ENCODE measurements at places on chromosomes 12 and 14. TPM values are rescaled to one million over a fixed set of nuclear protein-coding genes. Genes with fewer than 3 reads are reported as not detected.

The CLIP1 gene
- total RNA-seq = 42.8 TPM

The HOXC10 gene
- 2.8 TPM for total RNA-seq

The GLS2 gene
- 0.11 TPM for total RNA-seq

The NFATC4 gene
- total RNA-seq = 0.28 TPM

The CDCA3 gene
- total RNA-seq = 77.6 TPM

The COQ5 gene
- 25.7 TPM for total RNA-seq

The LHX5 gene
- 0.06 TPM for total RNA-seq

The CDK4 gene
- 255 TPM for total RNA-seq

The C12orf56 gene
- total RNA-seq = 0.21 TPM

The CDC42BPB gene
- total RNA-seq = 87.2 TPM

The SLC25A47 gene
- total RNA-seq = not detected

The DPF3 gene
- total RNA-seq = 0.16 TPM

The ESR2 gene
- 0.07 TPM for total RNA-seq

The HSP90B1 gene
- 619 TPM for total RNA-seq

The REM2 gene
- total RNA-seq = 0.23 TPM

The KRT82 gene
- not detected for total RNA-seq

The PRB2 gene
- not detected for total RNA-seq

The CD27 gene
- not detected for total RNA-seq

The NELL2 gene
- total RNA-seq = 0.22 TPM

All from A549 treated with dexamethasone at 1 μM for 4 hours (cell line).